Calu3 (cell line): ENCODE measurements at places on chromosomes 2 and 18. TPM values are rescaled to one million over a fixed set of nuclear protein-coding genes. Genes with fewer than 3 reads are reported as not detected.

Gene UBR3
- total RNA-seq, result 30.6 and 33.1 TPM in 2 replicates

Gene SALL3
- not detected in 2 replicates for total RNA-seq

Gene IL1RN
- 19.4 and 55.8 TPM in 2 replicates for total RNA-seq

Gene GPR35
- total RNA-seq, result 40.3 and 49.4 TPM in 2 replicates

Gene NETO1
- total RNA-seq, result not detected in 2 replicates

Gene MALT1
- 28.1 and 37.6 TPM in 2 replicates for total RNA-seq

Gene COLEC12
- not detected in 2 replicates for total RNA-seq

Gene CBLN2
- 0.24 TPM in 1 of 2 replicates, not detected in the other for total RNA-seq

Gene UGT1A8
- not detected in 2 replicates for total RNA-seq

GRCh38 chr2:8980096-8980495 is 23.4 kb downstream of the MBOAT2 start:
- no peaks in the 10 kb centered on the region for H3K4me1 ChIP-seq
- H3K27ac ChIP-seq, result no peak overlapping the region
- no peaks in the 10 kb centered on the region for H3K27me3 ChIP-seq
- H3K36me3 ChIP-seq, result no peaks in the 10 kb centered on the region
- H3K4me3 ChIP-seq, result no peak overlapping the region

DNA sequence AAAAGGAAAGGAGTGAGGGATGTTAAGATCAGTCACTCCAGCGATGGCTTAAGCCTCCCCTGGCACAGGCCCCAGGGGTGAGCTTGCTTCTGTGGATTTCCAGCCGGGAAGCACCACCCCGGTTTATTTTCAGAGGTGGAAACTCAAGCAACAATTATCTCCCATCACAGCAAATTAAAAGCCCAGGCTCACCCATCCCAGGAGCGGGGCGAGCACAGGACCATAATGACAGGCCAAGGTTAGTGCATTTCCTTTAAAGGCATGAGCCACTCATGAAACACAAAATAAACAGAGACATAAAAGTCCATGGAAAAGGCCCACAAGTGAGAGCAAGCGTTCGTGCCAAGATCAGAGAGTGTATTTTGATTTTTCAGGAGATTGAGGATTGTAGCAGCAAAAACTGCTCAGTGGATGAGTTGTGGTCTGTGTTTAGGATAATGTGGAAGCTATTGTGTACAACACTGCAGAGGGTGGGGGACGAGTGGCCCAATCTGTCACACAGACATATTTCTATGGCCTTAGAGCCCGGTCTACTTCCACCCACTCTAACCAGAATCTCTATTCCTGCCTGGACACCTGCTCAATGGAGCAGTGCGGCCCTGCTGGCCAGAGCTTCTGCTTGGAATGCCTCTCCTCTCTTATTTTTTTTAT is 111.4 kb upstream of the CDC42EP3 start:
- H3K27me3 ChIP-seq, result no peaks in the 10 kb centered on the region
- H3K36me3 ChIP-seq, result no peaks in the 10 kb centered on the region
- H3K27ac ChIP-seq, result no peak overlapping the region
- H3K4me3 ChIP-seq, result no peak overlapping the region
- H3K4me1 ChIP-seq, result peaks cover 17% of the 10 kb centered on the region

DNA sequence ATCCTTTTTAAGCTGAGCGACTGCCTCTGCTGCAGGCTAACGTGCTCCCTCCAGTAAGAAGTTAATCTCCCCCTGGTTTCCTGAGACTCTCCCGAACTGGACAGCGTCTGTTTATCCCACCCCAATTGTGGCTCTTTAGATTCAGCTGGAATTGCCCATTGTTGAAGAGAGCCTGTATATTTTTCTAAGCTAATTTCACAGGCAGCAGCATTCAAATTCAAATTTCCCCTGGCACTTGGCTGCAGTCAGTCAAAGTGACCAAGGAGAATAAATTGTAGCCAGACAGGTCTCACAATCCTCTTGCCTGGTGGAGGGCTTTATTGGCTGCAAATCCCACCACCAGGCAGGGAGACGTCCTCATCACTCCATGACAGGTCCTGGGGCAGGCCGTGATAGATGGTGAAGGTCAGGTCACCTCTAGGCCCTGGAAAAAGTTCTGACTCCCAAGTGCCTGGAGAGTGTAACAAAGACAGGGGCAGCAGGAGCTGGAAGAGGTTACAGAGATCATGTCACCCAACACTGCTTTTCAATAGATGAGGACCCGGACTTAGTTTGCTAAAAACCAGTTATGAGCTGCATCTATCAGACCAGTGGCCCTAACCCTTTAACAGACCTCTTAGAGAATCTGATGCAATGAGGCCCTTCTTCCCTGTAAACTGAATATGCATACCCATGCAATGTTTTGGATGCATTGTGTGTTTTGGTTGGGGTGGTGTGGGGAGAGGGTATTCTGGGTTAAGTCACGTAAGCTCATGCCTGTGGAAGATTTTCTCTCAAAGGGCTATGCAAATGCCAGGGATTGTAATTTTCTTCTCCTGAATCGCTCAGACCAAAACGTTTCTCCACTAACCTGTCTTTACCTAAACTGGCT is 32.3 kb upstream of the C18orf32 start:
- no peak for DNase-seq
- no peak overlapping the region for H3K27ac ChIP-seq
- no peaks in the 10 kb centered on the region for H3K36me3 ChIP-seq
- H3K4me3 ChIP-seq, result no peak overlapping the region

GRCh38 chr2:130302164-130302886 is 40.4 kb upstream of the IMP4 start:
- peaks cover 40% of the 10 kb centered on the region for H3K27me3 ChIP-seq
- H3K36me3 ChIP-seq, result no peaks in the 10 kb centered on the region
- no peaks in the 10 kb centered on the region for H3K4me1 ChIP-seq
- H3K27ac ChIP-seq, result no peak overlapping the region
- DNase-seq, result no peak

GRCh38 chr18:3760741-3761140 is 310.8 kb downstream of the TGIF1 start:
- no peak overlapping the region for H3K4me3 ChIP-seq
- H3K27ac ChIP-seq, result no peak overlapping the region
- H3K36me3 ChIP-seq, result peaks cover 10% of the 10 kb centered on the region
- no peak for DNase-seq
- peaks cover 12% of the 10 kb centered on the region for H3K4me1 ChIP-seq
- no peaks in the 10 kb centered on the region for H3K27me3 ChIP-seq

GRCh38 chr18:25256439-25256838 is 95.5 kb downstream of the ZNF521 start:
- no peak overlapping the region for H3K27ac ChIP-seq
- no peaks in the 10 kb centered on the region for H3K4me1 ChIP-seq
- DNase-seq, result no peak
- H3K4me3 ChIP-seq, result no peak overlapping the region
- H3K27me3 ChIP-seq, result peaks cover 33% of the 10 kb centered on the region

GRCh38 chr2:158317642-158318041 is 138.9 kb downstream of the CCDC148 start:
- H3K27me3 ChIP-seq, result no peaks in the 10 kb centered on the region
- no peak overlapping the region for H3K4me3 ChIP-seq
- H3K27ac ChIP-seq, result peak overlapping the region; percentile 18
- H3K36me3 ChIP-seq, result no peaks in the 10 kb centered on the region
- H3K4me1 ChIP-seq, result peaks cover 9% of the 10 kb centered on the region
- no peak for DNase-seq

DNA sequence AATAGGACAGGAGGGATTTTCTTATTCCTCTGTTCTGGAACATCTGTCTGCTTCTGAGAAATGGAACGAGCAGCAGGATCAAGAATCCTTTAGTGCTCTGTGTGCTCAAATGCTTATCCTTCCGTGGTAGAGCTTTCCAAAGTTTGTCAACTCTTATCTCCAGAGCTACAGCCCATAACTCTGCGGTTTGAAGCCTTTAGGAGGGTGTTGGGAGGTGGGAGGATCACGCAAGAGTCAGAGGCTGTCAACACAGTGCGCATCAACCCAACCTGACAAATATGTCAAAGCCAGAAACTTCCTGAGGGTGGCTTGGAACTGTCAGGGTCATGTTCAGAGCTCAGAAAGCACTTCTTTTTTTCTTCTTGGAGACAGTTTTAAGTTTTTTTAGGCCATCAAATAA is 95.9 kb downstream of the CRIM1 start:
- H3K4me3 ChIP-seq, result no peak overlapping the region
- peaks cover 25% of the 10 kb centered on the region for H3K4me1 ChIP-seq
- H3K27me3 ChIP-seq, result no peaks in the 10 kb centered on the region

DNA sequence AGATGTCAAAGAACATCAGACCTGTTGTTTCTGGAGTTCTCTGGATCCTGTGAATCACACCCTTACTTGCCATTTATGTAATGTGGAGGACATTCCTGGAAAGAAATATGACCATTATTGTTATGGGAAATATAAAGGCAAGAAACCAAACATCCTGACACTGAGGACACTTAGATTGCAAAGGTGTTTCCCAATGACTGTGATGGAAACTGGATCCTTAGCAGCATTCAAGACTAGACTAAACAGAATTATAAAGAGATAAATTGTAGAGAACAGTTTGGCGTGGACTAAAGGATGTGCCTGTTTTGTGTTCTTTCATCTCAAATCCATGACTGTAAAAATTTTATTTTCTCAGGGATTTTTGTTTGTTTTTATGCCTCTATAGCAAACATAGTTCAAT is 347.7 kb upstream of the SLC14A2 start:
- no peaks in the 10 kb centered on the region for H3K4me1 ChIP-seq
- no peak for DNase-seq
- no peaks in the 10 kb centered on the region for H3K36me3 ChIP-seq
- no peak overlapping the region for H3K4me3 ChIP-seq
- H3K27me3 ChIP-seq, result peaks cover 78% of the 10 kb centered on the region

GRCh38 chr2:17620280-17620679 is 79.8 kb downstream of the VSNL1 start:
- H3K4me3 ChIP-seq, result no peak overlapping the region
- H3K27me3 ChIP-seq, result no peaks in the 10 kb centered on the region
- no peak overlapping the region for H3K27ac ChIP-seq
- no peaks in the 10 kb centered on the region for H3K36me3 ChIP-seq
- H3K4me1 ChIP-seq, result peaks cover 7% of the 10 kb centered on the region
- no peak for DNase-seq

DNA sequence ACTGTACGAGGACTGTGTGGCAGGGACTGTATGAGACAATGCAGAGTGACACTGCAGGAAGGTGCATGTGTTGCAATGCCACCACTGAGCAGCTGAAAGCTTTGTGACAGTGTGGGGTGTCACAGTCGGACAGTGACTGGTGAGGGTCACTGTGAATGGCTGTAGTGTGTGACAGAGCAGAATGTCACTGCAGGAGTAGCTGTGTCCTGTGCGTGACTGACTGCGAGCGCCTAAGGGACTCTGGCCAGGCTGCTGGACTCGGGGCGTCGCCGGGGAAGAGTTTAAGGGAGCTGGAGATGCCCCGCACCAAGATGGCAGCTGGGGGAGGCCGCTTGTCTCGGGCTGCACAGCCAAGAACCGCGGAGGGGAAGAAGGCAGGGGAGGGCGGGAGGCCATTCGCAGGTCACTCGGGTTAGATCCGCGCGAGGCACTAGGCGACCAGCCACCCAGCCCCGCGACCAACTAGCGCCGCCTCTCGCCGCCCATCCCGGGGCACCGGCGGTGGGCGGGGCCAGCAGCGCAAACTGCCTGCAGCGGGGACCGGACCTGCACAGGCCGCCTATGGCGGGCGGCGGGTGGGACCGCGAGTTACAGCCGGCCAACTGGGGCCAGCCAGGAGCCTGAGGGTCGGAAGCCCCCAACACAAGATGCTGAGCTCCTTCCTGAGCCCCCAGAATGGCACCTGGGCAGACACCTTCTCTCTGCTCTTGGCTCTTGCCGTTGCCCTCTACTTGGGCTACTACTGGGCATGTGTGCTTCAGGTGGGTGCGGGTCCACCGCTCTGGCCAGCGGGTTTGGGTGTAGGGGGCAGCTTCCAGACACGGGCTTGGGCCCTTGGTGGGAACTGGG is at the start of gene ABHD1:
Gene ABHD1, plus strand, starts transcription at position 514 of the 849 bp plus-strand sequence. Its CDS starts 134 bp downstream, at position 648.
- DNase-seq, result peak; percentile 57
- H3K27me3 ChIP-seq, result peaks cover 50% of the 10 kb centered on the region
- peaks cover 8% of the 10 kb centered on the region for H3K4me1 ChIP-seq
- H3K27ac ChIP-seq, result no peak within 1 kb of the TSS

- peaks cover 9% of the 10 kb centered on the region for H3K4me1 ChIP-seq
- H3K4me3 ChIP-seq, result no peak overlapping the region
- no peak for DNase-seq
These were observed 84.2 kb downstream of the MALT1 start for GRCh38 chr18:58755304-58756010.

GRCh38 chr2:5798084-5798483 is 105.9 kb downstream of the SOX11 start:
- H3K36me3 ChIP-seq, result no peaks in the 10 kb centered on the region
- H3K27ac ChIP-seq, result no peak overlapping the region
- H3K27me3 ChIP-seq, result no peaks in the 10 kb centered on the region
- no peak for DNase-seq
- no peaks in the 10 kb centered on the region for H3K4me1 ChIP-seq

DNA sequence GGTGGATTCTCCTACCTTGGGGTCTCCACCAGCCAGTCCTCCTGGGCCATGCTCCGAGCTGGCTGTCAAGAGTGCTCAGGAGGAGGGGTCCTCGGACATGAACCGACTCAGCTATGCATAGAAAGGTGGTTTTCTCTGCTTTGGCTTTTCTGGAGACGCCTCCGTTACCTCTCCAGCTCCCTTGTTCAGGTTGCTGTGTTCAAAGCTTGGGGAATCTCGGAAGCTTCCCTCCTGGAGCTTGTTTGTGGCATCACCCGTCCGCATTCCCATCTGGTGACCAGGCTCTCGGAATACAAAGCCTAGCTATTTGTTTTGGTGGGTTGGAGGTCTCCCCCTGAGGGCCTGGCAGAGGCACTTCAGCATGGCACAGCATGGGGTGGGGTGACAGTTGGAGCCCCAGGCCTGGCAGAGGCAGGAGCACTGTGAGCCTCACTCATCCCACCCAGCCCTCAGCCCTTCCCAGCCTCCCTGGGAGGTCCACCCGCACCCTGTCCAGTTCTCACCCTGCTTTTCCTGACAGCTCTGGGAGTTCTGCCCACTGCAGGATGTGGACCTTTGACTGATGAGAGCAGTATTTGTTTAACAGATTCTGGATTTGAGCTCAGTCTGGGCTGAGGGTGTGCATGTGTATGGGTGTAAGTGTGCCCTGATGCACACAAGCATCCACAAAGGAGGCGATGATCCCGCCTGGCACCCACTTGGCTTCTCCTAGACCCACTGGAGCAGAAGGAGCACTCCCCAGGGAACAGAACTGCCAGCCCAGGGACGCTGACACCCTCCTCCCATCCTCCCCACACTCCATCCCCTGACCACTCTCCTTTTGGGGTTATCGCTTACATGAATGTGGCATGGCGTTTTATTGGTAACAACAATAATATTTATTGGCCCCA is 107.3 kb upstream of the HS6ST1 start:
- no peaks in the 10 kb centered on the region for H3K36me3 ChIP-seq
- peaks cover 6% of the 10 kb centered on the region for H3K4me1 ChIP-seq
- H3K27ac ChIP-seq, result no peak overlapping the region
- peaks cover 29% of the 10 kb centered on the region for H3K27me3 ChIP-seq
- no peak overlapping the region for H3K4me3 ChIP-seq

GRCh38 chr2:46461709-46462171 is 17.6 kb upstream of the TMEM247 start:
- H3K4me1 ChIP-seq, result peaks cover 22% of the 10 kb centered on the region
- no peak overlapping the region for H3K4me3 ChIP-seq

- peaks cover 16% of the 10 kb centered on the region for H3K36me3 ChIP-seq
- H3K27me3 ChIP-seq, result no peaks in the 10 kb centered on the region
- DNase-seq, result no peak
- peak overlapping the region; percentile 60 for H3K27ac ChIP-seq
- peak overlapping the region; percentile 36 for H3K4me3 ChIP-seq
- H3K4me1 ChIP-seq, result peaks cover 85% of the 10 kb centered on the region
These were observed 11.5 kb downstream of the SPATS2L start for GRCh38 chr2:200317975-200318374.

GRCh38 chr18:26865557-26865956 is at the start of gene AQP4:
Gene AQP4, minus strand, starts transcription at chr18:26865707. Its CDS starts 18 bp downstream, at chr18:26865689.
- H3K27me3 ChIP-seq, result peaks cover 22% of the 10 kb centered on the region
- peaks cover 8% of the 10 kb centered on the region for H3K36me3 ChIP-seq
- H3K27ac ChIP-seq, result no peak within 1 kb of the TSS
- no peaks in the 10 kb centered on the region for H3K4me1 ChIP-seq
- DNase-seq, result no peak

GRCh38 chr18:24031318-24031717 is 16.8 kb downstream of the TTC39C start:
- no peaks in the 10 kb centered on the region for H3K36me3 ChIP-seq
- H3K4me3 ChIP-seq, result no peak overlapping the region
- H3K27ac ChIP-seq, result no peak overlapping the region
- no peaks in the 10 kb centered on the region for H3K27me3 ChIP-seq
